Activated naive CD4-positive, alpha-beta T cell (primary cell): ENCODE measurements at places on chromosomes 12 and 14.

- DNase-seq: no peak
Measured at GRCh38 chr12:78209846-78210505, 379.3 kb downstream of the NAV3 start.

DNA sequence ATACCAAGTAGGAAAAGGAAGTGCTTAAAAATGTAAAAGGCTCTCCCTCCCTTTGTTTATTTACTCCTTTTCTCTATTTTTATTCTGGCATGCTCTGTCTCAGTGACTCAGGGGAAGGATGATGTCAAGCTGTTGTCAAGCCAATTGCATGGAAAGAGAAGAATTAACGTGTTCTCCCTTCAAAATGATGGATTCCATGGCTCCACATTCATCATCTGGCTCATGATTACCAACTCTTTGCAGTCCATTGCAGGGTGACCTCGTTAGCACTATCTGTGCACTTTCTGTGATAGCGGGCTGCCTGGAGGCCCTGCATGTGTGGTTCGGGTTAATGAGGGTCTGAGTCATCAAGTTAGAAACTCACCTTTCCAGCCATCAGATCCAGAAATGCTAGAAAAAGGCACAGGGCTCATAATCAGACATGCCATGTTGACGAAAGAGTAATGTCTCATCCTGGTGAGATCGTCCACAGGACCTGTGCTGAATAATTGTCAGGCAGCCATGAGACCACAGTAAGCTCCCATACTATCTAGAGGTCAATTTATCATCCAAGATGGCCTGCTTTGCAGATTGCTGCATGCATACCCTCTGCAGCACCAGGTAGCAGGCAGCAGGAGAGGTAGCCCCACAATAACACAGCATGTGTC lies 79.2 kb upstream of the BTG1 start:
- DNase-seq: no peak

GRCh38 chr12:123520567-123521474 lies 12.7 kb downstream of the RILPL1 start:
- DNase-seq: no peak

GRCh38 chr12:121894633-121895032 lies 6.0 kb downstream of the PSMD9 start:
- DNase-seq: no peak
